ENCODE measurements at places on chromosomes 11 and 22.

- no peak for DNase-seq
Measured at GRCh38 chr11:7143908-7144307, 55.1 kb downstream of the RBMXL2 start.

GRCh38 chr22:47629273-47629711 lies 866.8 kb downstream of the TBC1D22A start:
- DNase-seq: no peak

GRCh38 chr22:36239150-36239400 lies 252 bp downstream of the APOL2 start:
- DNase-seq: no peak

GRCh38 chr11:123137431-123138224 lies 57.4 kb downstream of the CLMP start:
- DNase-seq: no peak

GRCh38 chr11:127996825-127997224 lies 590.5 kb downstream of the ETS1 start:
- no peak for DNase-seq

- no peak for DNase-seq
Measured at GRCh38 chr11:17578296-17578695, 31.2 kb downstream of the OTOG start.

GRCh38 chr22:17172029-17172833 lies 13.2 kb upstream of the HDHD5 start:
- no peak for DNase-seq

- no peak for DNase-seq
Measured at GRCh38 chr11:10576035-10576398, 7.6 kb upstream of the LYVE1 start.

DNA sequence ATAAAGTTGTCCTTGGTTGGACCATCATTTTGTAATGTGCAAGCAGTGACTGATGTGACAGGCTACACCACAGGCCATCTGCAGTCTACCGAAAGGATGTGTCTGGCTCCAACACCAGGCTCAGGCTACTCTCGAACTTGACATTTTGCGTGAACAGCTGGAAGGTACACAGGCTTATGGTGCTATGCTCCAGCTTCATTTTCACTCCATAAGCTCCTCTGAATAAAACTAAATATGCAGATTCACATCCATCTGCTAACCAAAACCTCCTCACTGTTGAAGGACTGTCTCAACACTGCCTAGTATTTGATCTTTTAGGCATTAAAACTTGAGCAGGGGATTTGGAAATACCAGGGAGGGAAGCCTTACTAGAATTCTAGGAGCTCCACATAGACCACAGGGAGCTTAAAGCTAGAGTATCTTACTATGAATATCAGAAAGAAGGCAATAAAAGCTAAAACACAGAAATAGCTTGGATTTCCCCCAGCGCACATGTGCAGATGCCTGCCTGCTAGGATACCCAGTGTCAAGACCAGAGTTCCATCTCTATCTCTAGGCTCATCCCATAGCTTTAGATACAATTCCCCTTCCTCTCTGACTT lies 383.9 kb upstream of the FAT3 start:
- DNase-seq: no peak

GRCh38 chr11:125272821-125273220 lies 108.3 kb downstream of the PKNOX2 start:
- no peak for DNase-seq

DNA sequence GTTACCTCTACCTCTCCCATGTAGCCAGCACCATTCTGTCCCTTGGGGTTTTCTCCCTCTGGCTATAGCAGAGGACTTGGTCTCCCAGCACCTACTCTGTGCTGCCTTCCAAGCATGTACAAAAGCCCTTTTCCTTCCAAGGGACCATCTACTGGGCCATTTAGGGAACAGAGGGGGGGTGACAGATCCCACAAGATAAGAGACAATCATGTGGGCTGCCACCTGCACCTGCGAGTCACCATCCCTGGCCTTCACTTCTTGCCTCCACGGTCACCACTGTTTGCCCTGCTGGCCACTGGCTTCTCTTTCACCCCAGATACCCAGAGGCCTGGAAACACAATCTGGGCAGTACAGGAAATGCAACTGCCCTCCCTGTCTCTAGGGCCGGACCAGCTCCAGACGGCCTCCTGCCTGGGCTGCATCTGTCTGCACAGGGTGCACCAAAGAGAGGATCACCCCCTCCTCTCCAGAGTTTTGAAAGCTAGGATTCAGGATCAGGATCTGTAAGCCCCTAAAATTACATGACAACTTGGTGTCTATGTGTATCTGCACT lies 160.8 kb upstream of the NECTIN1 start:
- no peak for DNase-seq

DNA sequence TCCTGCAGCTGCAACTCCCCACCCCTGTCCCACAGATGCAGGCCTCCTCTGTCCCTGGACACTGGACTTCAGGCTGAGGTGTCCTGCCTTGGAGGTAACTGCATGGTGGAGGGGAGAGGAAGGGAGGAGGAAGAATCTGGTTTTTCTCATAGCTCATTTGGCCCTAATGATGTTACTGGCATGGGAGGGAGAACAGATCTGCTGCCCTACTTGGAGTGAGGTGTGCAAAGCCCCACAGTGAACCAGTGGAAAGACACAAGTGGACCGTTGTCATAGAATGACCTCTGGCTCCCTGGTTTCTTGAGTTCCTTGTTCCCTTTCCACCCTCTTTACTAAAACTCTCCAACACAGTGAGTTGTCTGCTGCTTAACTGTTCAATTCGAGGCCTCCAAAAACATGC lies 215.9 kb downstream of the BARX2 start:
- DNase-seq: no peak

DNA sequence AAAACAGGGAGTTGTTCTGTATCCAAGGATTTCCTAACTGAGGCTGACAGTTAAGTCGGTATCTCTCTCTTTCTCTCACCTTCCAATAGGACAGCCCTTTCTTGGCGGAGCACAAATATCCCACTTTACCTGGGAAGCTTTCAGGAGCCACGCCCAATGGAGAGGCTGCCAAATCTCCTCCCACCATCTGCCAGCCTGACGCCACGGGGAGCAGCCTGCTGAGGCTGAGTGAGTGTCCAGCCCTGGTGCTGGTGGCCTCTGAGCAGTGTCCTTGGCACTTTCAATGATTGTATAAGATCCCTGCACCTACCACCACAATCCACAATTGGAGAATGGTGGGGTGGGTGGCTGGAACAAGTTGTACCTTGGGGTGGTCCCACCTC lies 33.7 kb downstream of the CYB5R2 start:
- DNase-seq: no peak

- no peak for DNase-seq
Measured at GRCh38 chr11:131723088-131723487, 352.7 kb downstream of the NTM start.

DNA sequence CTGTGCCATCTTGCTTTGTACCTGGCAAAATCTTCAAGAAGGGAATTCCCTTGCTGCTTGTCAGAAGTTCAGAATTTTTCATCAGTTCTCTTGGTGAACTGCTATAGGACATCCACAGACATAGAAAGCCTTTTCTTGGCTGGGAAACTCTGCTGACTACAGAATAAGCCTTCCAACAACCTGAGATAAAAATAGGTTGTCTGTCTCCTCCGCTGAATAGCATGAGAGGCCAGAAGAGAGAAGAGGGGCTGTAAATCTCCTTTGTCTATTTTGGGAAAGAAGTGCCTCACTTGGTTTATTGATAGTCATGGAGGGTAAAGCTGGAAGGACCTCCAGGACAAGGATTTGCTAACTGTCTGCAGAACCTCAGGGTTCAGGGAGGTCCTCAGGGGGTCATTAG lies 48.2 kb downstream of the C11orf91 start:
- no peak for DNase-seq

DNA sequence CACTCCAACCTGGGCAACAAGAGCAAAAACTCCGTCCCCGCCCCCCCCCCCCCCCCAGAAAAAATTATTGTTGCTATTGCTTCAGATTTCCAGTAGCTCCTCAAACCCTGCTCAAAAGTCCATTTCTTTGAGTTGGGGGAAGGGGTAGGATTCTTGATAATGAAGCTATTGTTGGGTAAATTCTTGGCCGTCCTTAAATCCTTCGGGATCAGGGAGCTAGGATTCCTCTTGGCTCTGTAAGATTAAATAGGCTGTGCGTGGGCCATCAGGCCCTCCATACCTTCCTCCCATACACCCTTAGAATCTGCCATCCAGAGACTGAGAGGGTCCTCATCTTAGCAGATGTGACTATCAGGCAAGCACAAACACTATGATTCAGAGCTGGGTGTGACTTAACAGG lies 16.4 kb downstream of the YWHAH start:
- DNase-seq: no peak

DNA sequence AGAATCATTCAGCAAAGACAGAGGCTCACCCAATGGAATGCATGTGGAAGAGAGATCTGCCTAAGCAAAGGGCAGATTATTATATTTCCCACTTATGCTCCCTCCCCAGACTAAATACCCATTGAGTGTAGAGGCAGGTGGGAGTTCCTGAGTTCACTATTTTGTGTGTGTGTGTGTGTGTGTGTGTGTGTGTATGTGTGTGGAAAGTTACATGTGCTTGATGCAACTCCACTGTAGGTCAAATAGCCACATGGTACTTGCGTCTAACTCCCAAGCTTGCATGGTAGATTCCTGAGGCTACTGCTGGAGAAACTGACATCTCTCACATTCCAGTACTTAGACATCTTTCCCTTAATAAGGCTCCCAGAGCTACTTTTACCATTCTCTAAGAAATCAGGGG lies 3.4 kb upstream of the COPB1 start:
- DNase-seq: no peak

GRCh38 chr11:112877581-112877980 lies 83.6 kb upstream of the NCAM1 start:
- DNase-seq: no peak

DNA sequence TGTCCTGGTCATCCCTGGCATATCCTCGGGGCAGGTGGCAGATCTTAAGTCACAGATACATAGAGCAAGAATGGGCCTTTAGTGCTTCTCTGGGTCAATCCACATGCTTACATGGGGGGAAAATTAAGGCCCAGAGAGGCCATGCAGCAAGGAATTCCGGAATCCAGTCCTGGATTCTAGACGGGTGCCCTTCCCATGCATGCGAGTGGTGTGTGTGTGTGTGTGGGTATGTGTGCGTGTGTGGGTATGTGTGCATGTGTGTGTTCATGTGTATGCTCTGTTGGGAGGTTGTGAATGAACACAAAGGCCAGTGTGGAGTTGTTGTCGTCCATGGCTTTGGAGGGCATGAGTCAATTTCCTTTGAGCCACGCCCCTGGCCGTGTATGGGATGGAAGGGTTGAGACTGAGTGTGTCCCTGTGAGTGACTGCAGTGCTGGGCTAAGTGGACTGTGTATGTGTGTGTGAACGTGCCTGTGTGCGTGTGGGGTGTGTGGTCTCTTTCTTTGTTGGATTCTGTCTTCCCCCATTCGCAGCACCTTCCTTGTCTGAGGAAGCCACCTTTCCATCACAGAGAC lies 33.4 kb upstream of the EIF3D start:
- DNase-seq: no peak

DNA sequence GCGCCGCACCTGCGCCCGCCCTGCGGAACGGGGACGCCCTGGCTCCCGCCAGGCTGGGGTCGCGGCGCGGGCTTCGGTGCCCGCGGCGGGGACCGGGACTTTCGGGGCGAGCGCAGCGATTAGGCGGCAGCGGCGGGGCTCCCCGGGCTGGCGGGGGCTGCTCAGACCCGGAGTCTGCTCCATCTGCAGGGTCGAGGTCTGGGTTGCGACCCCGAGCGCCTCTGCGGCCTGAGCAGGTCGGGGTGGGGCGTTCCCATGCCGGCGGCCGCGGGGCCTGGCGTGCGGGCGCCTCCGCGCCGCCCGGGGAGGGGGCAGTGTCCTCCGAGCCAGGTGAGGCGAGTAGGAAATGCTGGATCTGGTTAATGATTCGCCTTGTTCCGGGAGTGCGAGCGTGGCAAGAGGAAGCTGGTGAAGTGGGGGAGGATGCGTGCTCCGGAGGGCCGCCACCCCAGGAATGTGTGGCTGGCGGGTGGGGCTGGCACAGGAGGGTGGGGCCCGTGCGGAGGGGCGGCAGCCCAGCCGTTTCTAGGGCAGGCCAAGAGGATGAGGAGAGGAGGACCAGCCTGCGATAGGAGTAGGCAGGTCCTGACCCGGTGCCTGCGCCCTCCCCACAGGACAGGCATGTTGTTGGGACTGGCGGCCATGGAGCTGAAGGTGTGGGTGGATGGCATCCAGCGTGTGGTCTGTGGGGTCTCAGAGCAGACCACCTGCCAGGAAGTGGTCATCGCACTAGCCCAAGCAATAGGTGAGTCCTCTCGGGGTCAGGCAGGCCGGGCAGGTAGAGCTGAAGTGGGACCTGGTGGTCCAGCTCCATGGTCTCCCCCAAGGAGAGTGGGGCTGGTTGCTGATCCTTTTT lies 606 bp downstream of the RASSF7 start:
- peak; percentile 33 for DNase-seq

DNA sequence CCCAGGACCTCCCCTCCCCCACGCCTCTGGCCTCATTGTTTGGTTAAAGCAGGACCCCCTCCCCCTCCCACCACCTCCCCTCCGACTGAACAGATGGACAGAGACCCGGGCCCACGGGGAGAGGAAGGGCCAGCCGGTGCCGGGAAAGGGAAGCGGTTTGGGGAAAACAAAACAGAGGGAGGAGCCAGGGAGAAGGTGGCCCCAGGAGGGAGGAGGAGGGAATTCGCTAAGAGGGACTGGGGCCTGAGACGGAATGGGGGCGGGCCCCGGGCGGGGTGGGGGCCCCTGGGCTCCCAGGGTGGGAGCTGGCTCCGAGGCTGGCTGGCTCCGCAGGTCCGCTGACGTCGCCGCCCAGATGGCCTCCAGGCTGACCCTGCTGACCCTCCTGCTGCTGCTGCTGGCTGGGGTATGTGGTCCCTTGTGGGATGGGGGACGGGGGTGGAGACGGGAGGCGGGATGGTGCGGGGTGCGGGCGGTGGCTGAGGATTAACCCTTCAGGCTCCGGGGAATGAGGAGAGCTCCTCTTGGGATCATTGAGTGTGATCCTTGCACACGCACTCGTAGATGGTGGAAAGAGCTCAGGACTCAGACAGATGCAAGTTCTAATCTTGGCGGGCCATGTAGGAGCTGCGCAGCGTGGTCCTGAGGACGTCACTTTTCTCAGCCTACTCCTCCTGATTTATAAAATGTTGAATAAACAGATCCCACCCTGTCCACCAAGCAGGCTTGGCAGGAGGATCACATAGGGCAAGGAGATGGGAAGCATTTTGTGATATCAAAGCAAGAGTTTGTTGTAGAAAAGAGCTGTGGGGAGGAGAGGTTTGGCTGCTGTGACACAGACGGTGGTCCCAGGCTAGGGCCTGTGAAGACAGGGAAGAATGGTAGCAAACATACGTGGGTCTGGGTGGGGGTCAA lies 688 bp downstream of the SERPING1 start:
- DNase-seq: no peak

DNA sequence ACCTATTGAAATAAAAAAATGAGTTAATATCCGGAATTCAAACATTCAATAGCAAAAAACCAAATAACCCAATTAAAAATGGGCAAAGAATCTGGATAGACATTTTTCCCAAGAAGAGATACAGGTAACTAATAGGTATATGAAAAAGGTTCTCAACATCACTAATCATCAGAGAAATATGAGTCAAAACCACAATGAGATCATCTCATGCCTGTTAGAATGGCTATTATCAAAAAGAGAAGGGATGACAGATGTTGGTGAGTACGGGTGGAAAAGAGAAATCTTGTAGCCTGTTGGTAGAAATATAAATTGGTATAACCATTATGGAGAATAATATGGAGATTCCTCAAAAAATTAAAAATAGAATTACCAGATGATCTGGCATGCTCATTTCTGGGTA lies 26.9 kb upstream of the OR6M1 start:
- no peak for DNase-seq

GRCh38 chr22:19598054-19598855 lies 74.0 kb upstream of the CLDN5 start:
- DNase-seq: no peak

GRCh38 chr22:23357053-23357452 lies 176.7 kb downstream of the BCR start:
- DNase-seq: no peak

- DNase-seq: no peak
Measured at GRCh38 chr11:69394234-69394868, 87.1 kb upstream of the LINC01488 start.
